Right renal pelvis (tissue), 4 donors: ENCODE measurements at places on chromosomes 2 and 18.

DNA sequence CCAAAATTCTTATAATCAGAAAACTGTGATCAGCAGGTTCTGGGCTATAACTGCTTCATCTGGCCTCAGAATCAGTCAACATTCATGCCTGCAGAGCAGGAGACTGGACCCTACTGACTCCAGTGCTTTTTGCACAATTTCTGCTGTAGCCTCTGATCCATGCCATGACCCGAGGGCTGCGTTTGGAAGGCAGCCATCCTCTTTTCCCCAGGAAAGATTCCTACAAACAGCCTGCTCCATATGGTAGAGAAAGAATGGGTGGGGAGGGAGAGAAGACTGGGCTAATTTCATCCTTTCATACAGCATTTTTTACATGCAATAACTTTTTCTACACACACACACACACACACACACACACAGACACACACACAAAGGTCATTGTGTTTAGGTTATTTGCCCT lies 133.0 kb upstream of the MMADHC start:
- no peak for DNase-seq

DNA sequence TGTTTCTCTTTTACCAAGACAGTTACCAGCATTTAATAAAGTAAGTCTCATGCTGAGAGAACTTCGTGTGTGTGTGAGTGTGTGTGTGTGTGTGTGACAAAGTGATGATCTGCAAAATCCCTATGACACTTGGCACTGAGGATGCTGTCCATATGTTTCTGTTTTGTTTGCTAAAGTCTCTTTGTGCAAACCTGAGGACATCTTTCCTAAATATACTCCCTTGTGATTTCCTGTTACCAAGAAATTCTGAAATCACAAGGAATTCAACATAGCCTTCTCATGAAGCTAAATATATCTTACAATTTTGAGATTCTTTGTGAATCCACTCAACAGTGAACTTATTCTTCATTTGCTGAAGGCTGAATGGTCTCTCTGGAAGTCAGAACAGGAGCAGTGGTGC lies 1359.7 kb upstream of the NRXN1 start:
- no peak for DNase-seq

DNA sequence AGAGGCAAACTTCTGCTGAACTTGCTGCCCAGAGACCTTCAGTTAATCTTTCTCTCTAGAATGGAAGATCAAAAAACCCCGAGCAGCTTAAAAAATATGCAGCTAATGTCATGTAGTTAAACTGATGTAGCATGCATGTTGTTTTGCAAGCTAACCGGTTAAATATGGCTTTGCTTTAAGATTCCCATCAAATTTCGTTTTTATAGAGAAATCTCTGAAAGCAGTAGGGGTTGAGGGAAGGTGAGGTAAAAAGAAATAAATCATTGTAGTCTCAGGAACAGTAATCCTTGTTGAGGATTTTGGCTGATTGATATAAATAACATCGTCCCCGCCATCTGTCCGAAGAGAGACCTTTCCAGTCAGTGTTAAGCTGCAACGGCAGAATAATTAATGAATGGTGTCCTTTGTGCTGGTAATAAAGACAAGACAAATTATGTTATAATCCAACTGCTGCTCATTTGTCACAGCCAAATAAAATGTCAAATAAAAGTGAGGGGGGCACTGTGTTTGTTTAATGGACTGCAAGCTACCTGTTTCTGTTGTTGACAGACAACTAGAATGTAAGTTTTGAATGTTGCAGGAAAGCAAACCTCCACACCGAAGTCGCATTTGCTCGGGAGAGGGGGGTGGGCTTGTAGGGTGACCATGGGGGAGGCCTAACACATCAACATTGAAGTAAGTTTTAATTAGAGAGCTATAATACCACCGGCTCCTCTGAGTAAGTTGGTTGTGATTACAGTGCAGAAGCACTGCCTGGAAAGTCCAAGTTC lies 555.5 kb downstream of the ARHGAP15 start:
- peak; percentile 65 for DNase-seq

DNA sequence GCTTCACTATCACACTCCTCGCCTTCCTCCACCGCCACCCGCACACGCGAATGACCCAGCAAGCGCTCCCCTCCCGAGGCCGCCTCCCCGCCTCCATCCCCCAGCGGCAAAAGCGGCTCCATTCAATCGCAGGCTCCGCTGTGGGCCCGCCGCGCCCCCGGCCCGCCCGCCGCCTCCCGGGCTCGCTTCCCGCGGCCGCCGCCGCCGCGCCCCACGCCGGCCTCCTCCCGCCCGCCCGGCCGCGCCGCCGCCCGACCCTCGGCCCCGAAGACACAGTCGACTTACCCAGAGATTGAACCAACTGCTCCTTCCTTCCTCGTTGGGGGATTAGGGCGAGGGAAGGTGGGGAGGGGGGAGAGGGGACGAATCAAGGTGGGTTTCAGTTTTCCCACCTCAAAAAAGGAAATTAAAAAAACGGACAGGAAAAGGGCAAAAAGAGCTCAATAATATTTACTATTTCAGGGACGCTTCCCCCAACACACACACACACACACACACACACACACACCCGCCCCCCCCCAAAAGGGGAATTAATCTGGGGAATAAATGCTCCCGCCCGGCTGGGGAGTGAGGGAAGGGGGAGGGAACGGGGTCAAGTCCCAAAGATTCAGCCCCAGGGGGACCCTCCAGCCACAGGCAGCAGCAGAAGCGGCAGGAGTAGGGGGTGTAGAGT lies 743 bp downstream of the XPO1 start:
- peak; percentile 12 for DNase-seq

- DNase-seq = no peak
These were observed 449.5 kb upstream of the PKDCC start for GRCh38 chr2:41598161-41598894.

DNA sequence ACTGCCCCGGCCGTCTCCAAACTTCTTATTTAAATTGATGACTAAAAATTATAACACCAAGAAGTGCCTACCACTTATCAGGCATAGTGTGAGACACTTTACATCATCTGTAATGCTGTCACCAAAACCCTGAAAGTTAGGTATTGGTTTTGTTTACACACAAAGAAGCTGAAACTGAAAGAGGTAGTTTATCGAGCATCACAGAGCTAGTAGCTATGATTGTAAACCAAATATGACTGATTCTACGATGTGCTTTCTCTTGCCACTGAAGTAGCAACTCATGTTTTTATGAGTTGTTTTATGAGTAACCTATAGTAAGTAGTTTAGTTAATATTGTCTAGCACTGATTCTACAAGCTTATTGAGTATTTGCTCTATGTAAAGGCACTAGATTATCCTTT lies 31.5 kb downstream of the DYNC1I2 start:
- DNase-seq = no peak

DNA sequence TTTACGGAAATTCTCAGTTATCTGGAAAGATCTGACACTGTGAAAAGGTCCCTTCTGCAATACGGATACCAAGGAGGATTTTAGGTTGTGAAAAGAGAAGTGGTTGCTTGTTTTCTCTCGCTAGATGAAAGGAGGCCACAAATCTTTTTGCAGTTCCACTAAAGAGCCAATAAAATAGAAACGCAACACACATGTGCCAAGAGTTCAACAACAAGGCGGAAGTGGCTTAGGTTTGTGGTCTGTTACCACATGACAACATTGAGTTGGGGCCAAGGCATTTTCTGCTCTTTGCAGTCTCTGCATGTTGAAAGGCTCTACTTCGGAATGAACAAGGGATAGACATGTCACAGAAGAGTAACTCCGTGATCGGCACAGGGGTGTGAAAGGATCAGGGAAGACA lies 115.7 kb upstream of the OSR1 start:
- no peak for DNase-seq

GRCh38 chr2:11564816-11565567 lies 31.1 kb downstream of the GREB1 start:
- DNase-seq = no peak

- no peak for DNase-seq
These were observed 39.9 kb upstream of the COBLL1 start for GRCh38 chr2:164881524-164881923.

GRCh38 chr2:182672466-182673165 lies 43.4 kb upstream of the DNAJC10 start:
- no peak for DNase-seq

DNA sequence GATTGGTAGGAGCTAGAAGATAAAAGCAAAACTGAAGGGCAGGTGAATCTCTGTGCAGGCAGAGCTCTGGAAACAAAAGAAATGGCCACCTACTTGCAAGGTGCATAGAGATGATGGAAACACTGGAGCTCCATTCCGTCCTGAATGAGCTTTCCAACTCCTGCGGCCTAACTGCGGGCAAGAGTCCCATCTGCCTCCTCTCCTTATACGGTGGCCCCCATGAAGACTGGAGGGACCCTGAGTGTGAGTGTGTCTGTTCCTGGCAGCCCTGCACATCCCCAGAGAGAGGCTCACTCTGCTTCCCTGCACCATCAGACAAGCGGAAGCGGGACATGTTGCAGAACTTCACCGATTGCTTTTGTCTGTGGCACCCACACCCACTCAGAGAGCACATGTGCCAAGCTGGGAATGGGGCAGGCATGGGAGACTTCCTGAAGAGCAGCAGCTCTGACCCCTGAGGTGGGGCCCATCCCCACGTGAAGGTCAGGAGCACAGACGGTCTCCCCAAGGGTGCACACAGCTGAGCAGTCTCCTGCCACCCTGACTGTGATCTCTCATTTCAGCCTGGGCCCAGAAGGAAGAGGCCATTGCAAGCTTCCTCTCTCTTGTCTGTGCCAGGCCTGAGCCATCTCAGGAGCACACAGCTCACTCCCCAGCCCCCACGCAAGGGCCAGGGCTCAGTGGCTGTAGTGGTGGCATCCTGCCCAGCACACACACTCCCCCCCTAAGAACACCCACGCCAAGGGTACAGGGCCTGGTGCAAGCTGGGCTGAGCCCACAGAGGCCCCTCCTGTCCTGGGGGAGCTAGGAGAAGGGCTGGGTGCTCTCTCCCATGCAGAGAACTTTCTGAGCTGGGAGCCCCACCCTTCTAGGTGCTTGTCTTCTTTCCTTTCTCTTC lies 75.3 kb downstream of the STPG4 start:
- no peak for DNase-seq

DNA sequence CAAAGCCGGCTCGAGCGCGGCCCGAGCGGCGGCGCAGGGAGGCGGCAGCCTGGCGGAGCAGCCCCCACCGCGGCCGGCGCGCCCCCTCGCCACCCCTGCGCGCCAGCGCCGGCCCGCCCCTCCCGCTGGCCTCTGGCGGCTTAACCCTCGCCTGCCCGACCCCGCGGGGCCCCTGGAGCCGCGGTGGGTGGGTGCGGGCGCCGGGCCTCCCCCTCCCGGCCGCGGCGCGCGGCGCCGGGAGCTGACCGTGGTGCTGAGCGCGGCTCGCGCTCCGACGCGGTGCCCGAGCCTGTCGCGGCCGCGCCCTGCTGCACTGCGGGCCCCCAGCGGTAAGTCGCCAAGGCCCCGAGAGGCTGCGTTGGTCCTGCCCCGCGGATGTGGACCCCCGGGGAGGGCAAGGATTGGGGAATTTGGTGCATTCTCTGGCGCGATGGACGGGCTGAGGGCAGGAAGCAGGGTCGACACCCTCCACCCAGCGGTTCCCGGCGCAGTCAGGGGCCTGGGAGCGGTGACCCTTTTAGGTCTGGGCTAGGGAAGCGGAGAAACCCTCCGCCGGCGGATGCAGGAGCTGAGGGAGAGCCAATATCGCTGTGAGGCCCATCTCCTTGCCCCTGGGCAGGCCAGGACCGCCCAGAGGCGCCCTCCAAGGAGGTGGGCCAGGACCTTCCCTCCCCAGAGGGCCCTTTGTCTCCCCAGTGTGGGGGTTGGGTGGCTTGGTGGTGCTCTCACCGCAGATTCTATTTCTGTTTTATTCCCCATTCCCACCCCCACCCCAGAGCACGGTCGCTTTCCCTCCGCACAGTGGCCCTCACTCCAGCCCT lies 923 bp downstream of the AMER3 start:
- peak; percentile 40 for DNase-seq

DNA sequence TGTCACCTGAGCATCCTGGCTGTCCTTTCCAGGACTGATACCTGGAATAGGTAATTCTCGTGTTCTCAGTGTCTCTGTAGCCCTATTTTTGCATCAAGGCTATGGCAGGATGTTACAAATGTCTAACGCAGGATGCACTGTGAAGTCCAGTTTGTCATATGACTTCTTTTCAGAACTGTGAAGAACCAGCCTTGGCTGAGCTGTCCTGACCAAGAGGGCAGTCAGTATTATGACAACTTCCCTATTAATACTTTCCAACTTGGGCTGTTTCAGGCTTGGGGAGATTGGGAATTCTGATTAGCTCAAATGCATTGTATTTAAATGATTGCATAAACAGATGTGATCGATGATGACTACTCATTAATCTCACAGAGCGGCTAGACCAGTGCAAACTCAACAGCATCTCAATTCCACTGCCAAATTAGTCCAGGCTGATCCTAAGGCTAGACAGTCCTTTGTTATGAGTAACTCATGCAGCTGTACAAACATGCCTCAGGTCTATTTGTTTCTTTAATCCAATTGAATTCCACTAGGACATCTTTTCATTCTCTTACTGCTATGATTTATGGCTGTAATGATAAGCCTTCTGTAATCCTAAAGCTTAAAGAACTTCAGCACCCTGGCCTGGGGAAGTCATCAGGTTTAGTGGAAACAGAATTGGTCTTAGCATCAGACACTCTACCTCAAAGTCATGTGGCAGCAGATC lies 331.6 kb downstream of the KCNS3 start:
- no peak for DNase-seq

- DNase-seq = no peak
These were observed 75.5 kb downstream of the OLA1 start for GRCh38 chr2:174172802-174173355.

DNA sequence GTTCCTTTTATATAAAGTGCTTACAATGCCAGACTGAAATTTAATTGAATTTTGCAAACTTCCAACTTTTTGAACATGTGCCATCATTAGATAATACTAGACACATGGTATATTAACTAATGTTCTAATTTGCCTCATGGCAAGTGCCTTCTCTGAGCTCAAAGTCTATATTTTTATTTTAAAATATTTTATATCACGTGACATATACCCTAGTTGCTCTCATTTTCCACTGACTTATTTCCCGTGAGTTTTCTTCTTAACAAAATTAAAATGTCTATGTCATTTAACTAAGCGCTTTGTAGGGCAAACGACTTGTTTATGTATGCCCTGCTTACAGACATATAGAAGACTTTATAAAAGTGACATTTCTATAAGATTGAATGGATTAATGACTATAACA lies 509.6 kb upstream of the SYT4 start:
- DNase-seq = no peak

GRCh38 chr18:76544511-76545345 lies 49.7 kb upstream of the ZNF516 start:
- no peak for DNase-seq

DNA sequence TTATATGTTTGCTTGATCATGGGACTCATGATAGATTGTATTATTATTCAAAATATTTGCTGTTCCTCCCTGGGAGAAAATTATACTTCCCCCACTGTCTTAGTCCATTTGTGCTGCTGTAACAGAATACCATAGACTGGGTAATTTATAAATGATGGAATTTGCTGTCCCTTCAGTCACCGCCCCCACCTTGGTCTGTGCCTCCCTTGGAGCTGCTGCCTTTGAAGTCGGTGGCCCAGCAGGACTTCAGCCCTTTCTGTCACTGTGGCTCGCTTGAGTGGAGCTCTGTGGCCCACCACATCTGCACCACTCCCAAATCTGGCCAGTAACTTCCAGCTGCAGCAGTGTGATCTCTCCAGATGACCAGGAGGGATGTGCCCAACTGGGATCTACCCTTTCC lies 200.8 kb downstream of the AGPS start:
- DNase-seq = no peak
